ENCODE measurements at places on chromosomes 4 and X.

DNA sequence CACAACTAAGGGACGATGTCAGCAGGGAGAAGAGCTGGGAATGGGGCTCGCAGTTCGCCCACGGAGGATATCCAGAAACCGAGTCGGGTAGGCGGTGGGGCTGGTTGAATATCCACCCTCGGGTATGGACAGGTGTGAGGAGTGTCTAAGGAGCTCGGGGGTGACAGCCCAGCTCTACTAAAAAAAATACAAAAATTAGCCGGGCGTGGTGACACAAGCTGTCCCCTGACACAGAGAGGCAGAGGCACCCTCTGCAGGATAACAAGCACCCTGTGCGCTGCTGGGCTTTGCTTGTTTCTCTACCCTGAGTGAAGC is 12.2 kb upstream of the ASMTL start:
- DNase-seq = no peak

GRCh38 chr4:53371049-53371448 is 5.2 kb upstream of the SCFD2 start:
- DNase-seq = no peak

- no peak for DNase-seq
Measured at GRCh38 chr4:169189372-169189771, 81.4 kb downstream of the SH3RF1 start.

DNA sequence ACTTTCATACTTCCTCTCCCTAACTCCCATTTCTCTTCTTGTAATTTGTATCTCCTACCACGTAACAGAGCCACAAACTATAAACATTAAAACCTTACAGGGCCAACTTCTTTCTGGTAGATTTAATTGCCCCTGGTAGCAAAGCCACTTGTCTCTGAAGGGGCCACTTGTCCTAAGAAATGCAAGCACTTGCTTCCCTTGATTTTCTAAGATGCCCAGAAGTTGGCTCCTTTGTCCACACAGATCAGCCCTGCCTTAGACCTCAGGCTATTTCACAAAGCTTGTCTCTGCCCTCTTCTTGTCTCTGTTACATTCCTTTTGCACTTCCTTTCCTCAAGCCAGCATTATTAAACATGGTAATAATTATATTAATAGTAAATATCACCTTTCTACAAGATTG is 80.6 kb upstream of the CXXC4 start:
- no peak for DNase-seq

All from globus pallidus (tissue), 1 donor.